Breast epithelium (tissue), 4 donors: ENCODE measurements at places on chromosomes 4 and X. TPM values are rescaled to one million over a fixed set of nuclear protein-coding genes. Genes with fewer than 3 reads are reported as not detected.

GRCh38 chr4:82584931-82585330 is 23.1 kb upstream of the TMEM150C start:
- no peak overlapping the region for H3K4me3 ChIP-seq
- H3K27me3 ChIP-seq: no peaks in the 10 kb centered on the region
- H3K4me1 ChIP-seq: no peaks in the 10 kb centered on the region
- no peak overlapping the region for H3K27ac ChIP-seq

- no peak overlapping the region for H3K27ac ChIP-seq
- no peaks in the 10 kb centered on the region for H3K36me3 ChIP-seq
- no peaks in the 10 kb centered on the region for H3K4me1 ChIP-seq
- no peak for DNase-seq
- no peaks in the 10 kb centered on the region for H3K27me3 ChIP-seq
Observed at GRCh38 chr4:55466001-55466400, 70.2 kb downstream of the TMEM165 start.

DNA sequence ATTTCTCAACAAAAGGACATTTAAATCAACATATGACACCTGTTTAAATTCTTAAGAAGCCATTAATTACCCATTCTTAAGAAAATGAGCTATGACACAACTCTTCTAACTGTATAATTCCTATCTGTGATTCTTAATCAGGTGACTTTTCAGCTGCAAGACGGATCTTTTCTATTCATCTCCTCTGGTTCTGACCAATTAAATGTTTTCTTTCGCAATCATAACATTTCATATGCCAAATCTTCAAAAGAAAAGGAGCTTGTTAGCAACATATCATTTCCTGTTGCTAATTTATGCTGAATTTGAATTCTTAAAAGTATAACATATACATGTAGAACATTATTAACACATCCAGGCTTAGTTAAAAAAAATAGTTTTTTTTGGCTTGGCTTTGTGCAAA is 62.5 kb downstream of the SEL1L3 start:
- no peaks in the 10 kb centered on the region for H3K4me1 ChIP-seq
- no peak overlapping the region for H3K4me3 ChIP-seq
- H3K27me3 ChIP-seq: no peaks in the 10 kb centered on the region
- no peak for DNase-seq
- H3K27ac ChIP-seq: no peak overlapping the region

GRCh38 chrX:38694394-38694793 is 106.9 kb upstream of the MID1IP1 start:
- peaks cover 20% of the 10 kb centered on the region for H3K27me3 ChIP-seq
- DNase-seq: no peak
- no peak overlapping the region for H3K4me3 ChIP-seq

The TNMD gene
- total RNA-seq: 1.3 TPM

The NLRP2B gene
- total RNA-seq: 0.66 TPM

The XK gene
- under 0.01 TPM for total RNA-seq
